ENCODE measurements at places on chromosomes 2 and 18.

GRCh38 chr2:124602759-124603158, 577.7 kb downstream of the CNTNAP5 start:
- no peak for DNase-seq

DNA sequence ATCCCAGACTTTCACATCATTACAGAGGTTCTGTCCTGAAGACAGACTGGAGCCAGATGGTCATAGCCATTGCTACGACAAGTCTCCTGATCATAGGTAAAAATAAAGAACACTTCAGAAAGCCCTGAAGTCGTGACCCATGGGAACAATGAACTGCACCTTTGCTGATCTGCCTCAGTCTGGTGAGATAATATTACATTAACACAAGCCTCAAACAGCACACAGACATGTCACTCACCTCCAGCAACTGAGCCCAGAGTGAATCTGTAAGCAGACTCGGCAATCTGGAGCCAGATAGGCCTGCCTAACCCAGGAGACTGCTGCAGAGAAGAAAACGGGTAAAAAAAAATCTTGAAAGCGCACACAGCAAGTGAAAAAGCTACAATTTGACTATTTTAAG, 79.2 kb downstream of the SLC25A12 start:
- no peak for DNase-seq

- no peak for DNase-seq
These were observed 134.3 kb upstream of the STON1 start for GRCh38 chr2:48395658-48396057.

- no peak for DNase-seq
These were observed 61.8 kb downstream of the ARHGAP25 start for GRCh38 chr2:68796295-68796905.

DNA sequence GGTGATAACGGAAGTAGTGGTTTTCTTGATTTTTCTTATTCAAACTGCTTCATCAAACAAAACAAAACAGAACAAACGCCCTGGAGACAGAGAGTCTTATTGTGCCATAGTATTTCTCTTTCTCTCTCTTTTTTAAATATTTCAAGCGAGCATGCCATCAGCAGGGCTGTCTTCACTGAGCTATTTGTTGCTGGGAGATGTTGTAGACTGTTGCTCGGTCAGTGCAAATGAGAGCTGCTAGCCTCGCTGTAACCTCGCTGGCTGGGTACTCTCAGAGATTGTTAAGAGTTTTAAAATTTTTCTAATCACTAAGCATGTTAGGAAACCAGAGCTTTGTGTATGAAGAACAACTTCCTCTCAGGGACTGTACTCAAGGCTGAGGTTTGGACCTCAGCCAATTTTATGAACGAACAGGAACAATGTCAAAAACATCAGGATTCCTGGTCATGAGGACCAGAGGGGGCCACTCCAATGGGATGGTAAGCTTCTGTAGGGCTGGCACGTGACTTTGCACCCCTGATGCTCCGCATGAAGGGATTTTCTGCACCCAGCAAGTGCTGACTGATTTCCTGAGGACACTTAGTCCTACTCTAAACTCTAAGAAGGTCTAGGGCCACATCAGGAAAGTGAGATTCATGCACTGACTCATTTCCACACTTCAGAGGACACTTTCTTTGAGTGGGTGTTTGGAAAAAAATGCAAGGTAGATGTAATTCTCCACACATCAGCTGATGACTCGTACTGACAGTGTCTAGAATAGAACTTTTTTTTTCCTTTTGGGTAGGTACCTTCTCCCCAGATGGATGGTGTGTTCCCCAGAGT, 59.8 kb upstream of the IL1R1 start:
- DNase-seq = no peak

- no peak for DNase-seq
These were observed 100.1 kb upstream of the MAP4K4 start for GRCh38 chr2:101597347-101597944.

GRCh38 chr2:164954954-164955701, at the start of gene SLC38A11:
Gene SLC38A11, minus strand, starts transcription at chr2:164955525. Its CDS starts 278 bp downstream, at chr2:164955247.
- no peak for DNase-seq

GRCh38 chr2:174666845-174667244, 69.2 kb upstream of the WIPF1 start:
- no peak for DNase-seq

DNA sequence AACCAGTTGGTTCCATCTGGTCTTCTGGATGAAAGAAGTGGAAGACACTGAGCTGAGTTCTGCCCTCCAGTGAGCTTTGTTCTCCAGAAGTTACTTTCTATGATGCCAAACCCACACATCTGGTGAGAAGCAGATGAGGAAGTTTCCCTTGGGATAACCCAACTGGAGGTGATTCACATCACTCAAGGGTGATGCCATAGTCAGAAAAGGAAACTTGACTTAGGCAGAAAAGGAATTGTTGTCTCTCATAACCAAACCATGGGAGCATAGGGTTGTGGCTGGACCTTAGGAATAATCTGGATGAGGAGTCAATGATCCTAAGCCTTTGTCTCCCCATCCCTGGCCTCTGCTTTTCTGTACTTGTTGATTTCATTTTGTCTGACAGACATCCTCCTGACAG, 43.7 kb downstream of the CDC42EP3 start:
- no peak for DNase-seq

- no peak for DNase-seq
These were observed 64.4 kb downstream of the TRABD2A start for GRCh38 chr2:84816426-84817026.

GRCh38 chr2:178152033-178152432, 39.8 kb downstream of the RBM45 start:
- DNase-seq = no peak

DNA sequence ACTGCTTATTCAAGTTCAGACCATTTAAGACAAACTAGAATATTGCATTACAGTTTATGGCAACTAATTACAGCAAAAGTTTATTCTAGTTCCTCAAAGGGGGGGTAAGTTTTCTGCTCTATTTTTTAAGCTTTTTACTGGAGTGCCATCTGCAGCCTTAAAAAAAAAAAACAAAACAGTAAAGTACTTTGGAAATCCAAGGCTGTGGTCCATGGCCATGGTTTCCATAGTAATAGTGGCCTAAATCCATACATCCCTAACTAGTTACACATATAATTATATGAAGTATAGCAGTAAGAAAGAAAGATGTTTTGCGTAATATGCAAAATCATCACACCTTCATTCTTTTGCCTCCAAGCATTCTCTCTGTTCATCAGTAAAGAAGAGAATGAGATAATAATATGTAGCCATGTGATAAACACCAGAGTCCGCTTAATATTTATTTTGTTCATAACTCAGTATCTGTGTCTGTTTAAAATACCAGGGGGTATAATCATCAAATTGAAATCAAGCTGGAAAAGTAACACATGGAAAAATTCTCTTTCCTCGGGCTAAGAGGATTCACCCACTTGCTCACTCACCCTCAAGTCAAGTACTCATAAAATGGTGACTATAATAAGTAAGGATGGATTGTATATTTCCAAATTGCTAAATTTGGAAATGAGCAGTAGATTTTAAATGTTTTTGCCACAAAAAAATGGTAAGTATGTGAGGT, 301.1 kb upstream of the RND3 start:
- no peak for DNase-seq

GRCh38 chr2:62573137-62573731, 67.2 kb upstream of the TMEM17 start:
- no peak for DNase-seq

DNA sequence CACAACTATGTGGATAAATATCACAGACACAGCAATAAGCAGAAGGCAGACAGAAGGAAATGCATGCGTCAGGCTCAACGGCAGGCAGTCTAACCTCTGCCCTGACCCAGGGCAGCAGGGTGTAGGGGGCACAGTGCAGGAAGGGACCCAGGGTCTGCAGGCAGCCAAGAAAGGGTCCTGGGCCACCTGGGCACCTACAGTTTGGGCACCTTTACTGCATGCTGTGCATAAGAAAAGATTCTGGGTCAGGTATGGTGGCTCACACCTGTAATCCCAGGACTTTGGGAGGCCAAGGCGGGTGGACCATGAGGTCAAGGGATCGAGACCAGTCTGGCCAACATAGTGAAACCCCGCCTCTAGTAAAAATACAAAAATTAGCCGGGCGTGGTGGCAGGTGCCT, 17.7 kb downstream of the PASK start:
- DNase-seq = no peak

GRCh38 chr2:161077367-161078210, 82.6 kb upstream of the TANK start:
- DNase-seq = no peak

GRCh38 chr18:67041334-67041733, 437.4 kb upstream of the CDH19 start:
- no peak for DNase-seq

- DNase-seq = no peak
These were observed 92.1 kb upstream of the PXDN start for GRCh38 chr2:1836321-1836860.

DNA sequence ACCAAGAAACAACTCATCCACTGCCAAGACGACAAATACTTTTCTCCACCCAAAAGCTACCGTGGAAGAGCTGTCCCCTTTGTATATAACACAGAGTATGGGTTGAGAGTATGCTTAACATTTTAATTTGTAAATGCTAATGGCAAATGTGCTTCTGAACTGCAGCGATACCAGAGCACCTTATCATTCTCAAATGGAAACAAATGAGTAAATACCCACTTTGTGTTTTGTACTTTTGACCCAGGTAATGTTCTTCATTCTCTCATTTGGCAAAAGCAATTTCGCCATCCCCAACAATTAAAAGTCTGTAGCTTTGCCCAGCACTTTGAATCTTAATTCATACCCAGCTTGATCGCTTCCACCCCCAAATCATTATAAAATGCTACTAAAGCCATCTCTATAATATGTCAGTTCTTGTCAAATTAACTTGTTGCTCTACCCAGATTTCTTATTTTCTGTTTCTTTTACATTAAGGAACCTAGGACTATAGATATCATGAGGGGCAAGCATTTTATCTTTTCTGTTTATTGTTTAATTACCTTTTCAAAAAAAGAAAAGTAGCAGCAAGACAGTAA, 6.2 kb upstream of the POU3F3 start:
- DNase-seq = no peak

GRCh38 chr2:16617282-16618266, 48.1 kb downstream of the CYRIA start:
- no peak for DNase-seq

GRCh38 chr2:240726876-240727275, 35.2 kb downstream of the AQP12A start:
- DNase-seq = no peak

DNA sequence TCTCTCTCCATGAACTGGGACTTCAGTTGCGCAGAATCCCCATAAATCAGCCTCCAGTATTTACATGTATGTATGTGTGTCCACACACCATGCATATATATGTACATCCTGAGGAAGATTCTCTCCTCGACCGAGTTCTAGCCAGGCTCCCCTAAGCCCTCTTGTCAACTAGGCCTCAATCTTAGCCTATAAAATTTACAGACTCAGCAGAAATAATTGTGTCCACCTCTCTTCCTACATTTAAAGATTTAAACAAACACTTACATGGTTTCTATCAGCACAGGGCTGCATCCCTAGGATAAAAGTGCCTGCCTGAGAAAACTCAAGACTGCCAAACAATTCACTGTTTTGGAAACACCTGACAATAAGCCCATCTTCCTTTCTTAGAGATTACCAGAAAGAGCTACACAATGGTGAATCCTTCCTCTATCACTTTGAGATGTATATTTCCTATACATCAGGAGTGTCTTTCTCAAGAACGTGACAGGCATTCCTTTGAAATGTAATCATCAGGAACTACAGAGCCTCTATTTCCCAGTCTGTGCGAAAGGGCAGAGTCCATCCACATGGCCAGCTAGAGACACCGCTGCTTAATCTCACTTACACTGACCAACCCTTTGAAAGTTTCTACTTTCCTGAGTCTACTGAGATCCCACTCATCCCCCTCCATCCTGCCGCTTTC, 39.5 kb downstream of the ZNF519 start:
- no peak for DNase-seq

- no peak for DNase-seq
These were observed 192.4 kb downstream of the AFF3 start for GRCh38 chr2:99949963-99950362.

- no peak for DNase-seq
These were observed 36.0 kb downstream of the TTC27 start for GRCh38 chr2:32663864-32664263.

- no peak for DNase-seq
These were observed 1009.2 kb upstream of the FANCL start for GRCh38 chr2:59250307-59250677.

GRCh38 chr2:106147665-106148064, 46.4 kb downstream of the UXS1 start:
- no peak for DNase-seq

- DNase-seq = no peak
These were observed 265.7 kb downstream of the CCDC85A start for GRCh38 chr2:56449449-56449860.

- DNase-seq = no peak
These were observed 66.7 kb upstream of the FAM136A start for GRCh38 chr2:70368545-70368944.

DNA sequence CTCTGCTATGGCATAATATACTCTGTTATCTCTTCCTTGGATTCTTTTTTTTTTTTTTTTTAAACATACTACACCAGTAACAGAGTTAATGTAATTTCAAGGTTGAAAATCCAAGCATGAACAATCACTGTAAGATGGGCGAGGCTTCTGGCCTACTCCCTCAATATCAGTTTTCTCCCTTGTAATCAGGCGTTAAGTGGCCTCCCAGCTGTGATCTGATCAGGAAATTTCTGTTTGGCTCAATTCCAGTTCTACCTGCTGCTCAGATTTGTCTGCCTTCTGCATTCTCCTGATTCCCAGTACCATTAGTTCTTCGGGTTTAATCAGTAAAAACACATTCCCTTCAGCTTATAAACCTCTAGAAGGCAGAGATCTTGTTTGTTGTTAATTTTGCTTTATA, 18.6 kb downstream of the PRKD3 start:
- no peak for DNase-seq

DNA sequence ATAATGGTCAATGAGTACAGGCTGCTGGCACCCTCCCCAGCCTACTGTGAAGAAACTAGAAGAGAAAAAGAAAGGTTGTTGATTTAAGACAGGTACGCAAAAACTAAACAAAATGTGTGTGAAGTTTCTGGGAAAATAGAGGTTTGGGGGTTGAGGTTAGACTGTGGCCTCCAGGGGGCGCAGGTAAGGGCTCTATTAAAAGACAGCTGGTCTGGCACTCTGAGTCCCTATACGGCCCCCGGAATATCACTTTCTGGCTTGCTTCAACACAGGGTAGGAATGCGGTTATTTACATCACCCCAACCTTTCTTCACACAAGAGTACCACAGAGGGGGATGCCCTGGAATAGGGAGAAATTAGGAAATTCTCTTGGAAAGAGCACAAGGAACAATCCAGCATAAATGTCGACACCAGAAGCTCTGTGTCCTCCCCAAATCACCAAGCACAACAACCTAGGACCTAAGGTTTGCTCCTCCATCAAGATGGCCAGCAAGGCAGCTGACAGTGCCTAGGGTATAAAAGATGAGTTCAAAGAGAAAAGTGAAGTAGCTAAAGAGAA, 480.8 kb upstream of the KLHL29 start:
- DNase-seq = peak; percentile 63
